Tibial nerve (tissue), 4 donors: ENCODE measurements at places on chromosomes 2 and 18. TPM values are rescaled to one million over a fixed set of nuclear protein-coding genes. Genes with fewer than 3 reads are reported as not detected.

GALNT5 gene
- total RNA-seq: not detected

DSG4 gene
- total RNA-seq: not detected

ITM2C gene
- total RNA-seq: 142 TPM

ADAM23 gene
- total RNA-seq: 2.9 TPM

MOGAT1 gene
- total RNA-seq: not detected

MYO7B gene
- total RNA-seq: not detected

MBD2 gene
- 60.6 TPM for total RNA-seq

PRSS56 gene
- total RNA-seq: not detected

SPP2 gene
- not detected for total RNA-seq

MGAT4A gene
- total RNA-seq: 12.6 TPM

ABCG5 gene
- not detected for total RNA-seq

GAD1 gene
- 1.2 TPM for total RNA-seq

DNA sequence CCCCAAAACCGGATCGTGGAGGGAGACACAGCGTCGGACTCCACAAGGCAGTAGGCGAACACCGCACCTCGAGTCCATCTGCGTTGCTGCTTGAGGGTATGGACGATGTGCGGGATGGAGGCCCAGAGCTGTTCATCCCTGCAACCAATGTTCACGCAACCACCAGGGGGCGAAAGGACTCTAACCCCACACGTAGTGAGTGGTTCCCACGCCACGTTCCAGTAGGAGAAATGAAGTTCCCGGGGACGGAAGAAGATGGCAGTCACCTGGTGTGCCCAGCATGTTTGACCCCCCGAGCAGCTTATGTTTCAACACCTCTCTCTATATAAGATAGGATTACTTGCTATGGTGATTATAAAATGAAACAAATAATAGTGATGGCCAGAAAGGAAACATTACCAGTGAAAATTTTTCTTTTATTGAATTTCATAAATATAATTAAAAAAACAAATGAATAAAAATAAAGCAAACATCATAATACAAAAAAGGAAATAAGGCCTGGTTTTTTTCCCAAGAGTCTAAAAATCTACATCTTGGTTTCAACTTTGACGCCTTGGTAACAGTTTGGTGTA is 184.3 kb downstream of the SH3BP4 start:
- no peaks in the 10 kb centered on the region for H3K36me3 ChIP-seq
- no peaks in the 10 kb centered on the region for H3K27me3 ChIP-seq
- H3K4me1 ChIP-seq: no peaks in the 10 kb centered on the region
- no peak overlapping the region for H3K27ac ChIP-seq
- no peak overlapping the region for H3K4me3 ChIP-seq

- H3K27ac ChIP-seq: peak overlapping the region; percentile 79
- H3K27me3 ChIP-seq: no peaks in the 10 kb centered on the region
- no peaks in the 10 kb centered on the region for H3K36me3 ChIP-seq
- peaks cover 7% of the 10 kb centered on the region for H3K4me1 ChIP-seq
- H3K4me3 ChIP-seq: no peak overlapping the region
Measured at GRCh38 chr2:204452464-204453023, 92.7 kb upstream of the PARD3B start.

GRCh38 chr2:121284463-121285449 is at the start of gene TFCP2L1:
Gene TFCP2L1 (minus strand): TSS chr2:121285202. CDS start chr2:121285109, 93 bp downstream.
- H3K36me3 ChIP-seq: no peaks in the 10 kb centered on the region
- peaks cover 9% of the 10 kb centered on the region for H3K4me1 ChIP-seq
- DNase-seq: no peak
- H3K27ac ChIP-seq: no peak within 1 kb of the TSS

GRCh38 chr2:51859260-51859659 is 827.3 kb upstream of the NRXN1 start:
- H3K4me3 ChIP-seq: no peak overlapping the region
- no peaks in the 10 kb centered on the region for H3K4me1 ChIP-seq
- H3K27me3 ChIP-seq: no peaks in the 10 kb centered on the region
- H3K36me3 ChIP-seq: no peaks in the 10 kb centered on the region
- DNase-seq: no peak

GRCh38 chr2:233756429-233757081 is 3.5 kb upstream of the UGT1A1 start:
- no peaks in the 10 kb centered on the region for H3K36me3 ChIP-seq
- no peak overlapping the region for H3K4me3 ChIP-seq
- H3K4me1 ChIP-seq: no peaks in the 10 kb centered on the region
- H3K27me3 ChIP-seq: no peaks in the 10 kb centered on the region

- no peak for DNase-seq
- H3K4me3 ChIP-seq: no peak overlapping the region
- no peak overlapping the region for H3K27ac ChIP-seq
- H3K27me3 ChIP-seq: no peaks in the 10 kb centered on the region
Measured at GRCh38 chr2:179307616-179308371, 43.2 kb upstream of the SESTD1 start.

DNA sequence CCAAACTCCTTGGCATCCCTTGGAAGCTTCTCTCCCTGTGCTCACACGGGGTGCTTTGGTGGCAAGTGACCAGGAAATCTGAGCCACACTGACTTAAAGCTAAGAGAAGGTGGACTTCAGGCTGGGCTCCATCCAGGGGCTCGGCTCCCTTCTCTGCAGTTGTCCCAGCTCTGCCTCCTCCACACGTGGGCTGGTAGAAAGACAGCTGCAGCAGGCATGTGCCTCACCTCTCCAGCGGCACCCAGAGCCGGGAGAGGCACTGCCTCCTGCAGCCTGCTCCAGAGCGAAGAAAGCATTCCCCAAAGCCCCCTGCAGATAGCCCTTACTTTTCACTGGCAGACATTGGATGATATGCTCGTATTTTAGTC is 11.3 kb downstream of the KCNF1 start:
- H3K36me3 ChIP-seq: no peaks in the 10 kb centered on the region
- no peak overlapping the region for H3K4me3 ChIP-seq
- peaks cover 7% of the 10 kb centered on the region for H3K27me3 ChIP-seq
- DNase-seq: no peak

- peaks cover 8% of the 10 kb centered on the region for H3K4me1 ChIP-seq
- DNase-seq: no peak
- H3K27ac ChIP-seq: no peak overlapping the region
- no peaks in the 10 kb centered on the region for H3K36me3 ChIP-seq
Measured at GRCh38 chr18:48535956-48536355, 2.9 kb upstream of the CTIF start.

GRCh38 chr2:40431600-40431955 is 20.3 kb downstream of the SLC8A1 start:
- no peak overlapping the region for H3K27ac ChIP-seq
- no peaks in the 10 kb centered on the region for H3K4me1 ChIP-seq
- no peaks in the 10 kb centered on the region for H3K27me3 ChIP-seq
- no peaks in the 10 kb centered on the region for H3K36me3 ChIP-seq
- DNase-seq: no peak

GRCh38 chr2:165874445-165875039 is 79.0 kb downstream of the TTC21B start:
- H3K27ac ChIP-seq: no peak overlapping the region
- peaks cover 47% of the 10 kb centered on the region for H3K36me3 ChIP-seq
- H3K27me3 ChIP-seq: no peaks in the 10 kb centered on the region

- H3K36me3 ChIP-seq: no peaks in the 10 kb centered on the region
- H3K4me3 ChIP-seq: no peak overlapping the region
- H3K4me1 ChIP-seq: no peaks in the 10 kb centered on the region
- no peak overlapping the region for H3K27ac ChIP-seq
Measured at GRCh38 chr18:66676699-66677098, 72.8 kb upstream of the CDH19 start.

- H3K27me3 ChIP-seq: no peaks in the 10 kb centered on the region
- H3K36me3 ChIP-seq: no peaks in the 10 kb centered on the region
- DNase-seq: no peak
- no peak overlapping the region for H3K27ac ChIP-seq
- H3K4me1 ChIP-seq: no peaks in the 10 kb centered on the region
- no peak overlapping the region for H3K4me3 ChIP-seq
Measured at GRCh38 chr18:13527730-13528129, 198.6 kb downstream of the FAM210A start.

GRCh38 chr18:58097121-58097906 is 53.3 kb downstream of the NEDD4L start:
- H3K4me3 ChIP-seq: no peak overlapping the region
- no peak for DNase-seq
- peak overlapping the region; percentile 76 for H3K27ac ChIP-seq
- peaks cover 29% of the 10 kb centered on the region for H3K4me1 ChIP-seq
- no peaks in the 10 kb centered on the region for H3K27me3 ChIP-seq

- no peaks in the 10 kb centered on the region for H3K27me3 ChIP-seq
- no peaks in the 10 kb centered on the region for H3K4me1 ChIP-seq
- H3K4me3 ChIP-seq: no peak overlapping the region
Measured at GRCh38 chr2:201018636-201019035, 52.8 kb downstream of the HYCC2 start.

- H3K27me3 ChIP-seq: no peaks in the 10 kb centered on the region
- peak; percentile 59 for DNase-seq
- no peaks in the 10 kb centered on the region for H3K36me3 ChIP-seq
- H3K27ac ChIP-seq: no peak overlapping the region
Measured at GRCh38 chr2:218876562-218877219, 4.0 kb upstream of the WNT10A start.

- H3K27ac ChIP-seq: no peak overlapping the region
- H3K4me3 ChIP-seq: no peak overlapping the region
- H3K27me3 ChIP-seq: no peaks in the 10 kb centered on the region
- no peak for DNase-seq
Measured at GRCh38 chr2:158667586-158667985, 127.5 kb upstream of the DAPL1 start.
